ENCODE measurements at places on chromosomes 7 and 10. TPM values are rescaled to one million over a fixed set of nuclear protein-coding genes. Genes with fewer than 3 reads are reported as not detected.

GRCh38 chr7:43104874-43105520 lies 7.5 kb upstream of the HECW1 start:
- H3K4me3 ChIP-seq, result no peak overlapping the region
- H3K27ac ChIP-seq, result no peak overlapping the region
- H3K4me1 ChIP-seq, result no peaks in the 10 kb centered on the region

DNA sequence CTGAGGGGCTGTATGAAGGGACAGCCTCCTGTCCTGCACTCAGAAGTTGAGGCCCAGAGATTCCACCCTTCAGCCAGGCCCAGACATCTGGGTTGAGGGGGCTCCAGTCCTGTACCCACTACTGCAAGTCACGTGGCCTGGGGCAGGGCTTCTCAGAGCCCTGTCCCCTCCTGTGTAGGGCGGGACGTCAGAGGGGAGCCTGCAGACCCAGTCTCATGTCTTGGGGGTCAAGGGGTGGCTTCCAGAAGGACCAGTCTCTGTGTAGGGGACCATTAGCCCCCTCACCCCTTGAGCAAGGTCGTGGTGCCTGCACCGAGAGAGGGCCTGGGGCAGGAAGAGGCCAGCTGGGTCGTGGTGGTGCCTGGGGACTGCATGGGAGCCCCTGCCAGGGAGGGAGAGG lies 593 bp upstream of the PILRA start:
- peaks cover 5% of the 10 kb centered on the region for H3K36me3 ChIP-seq
- no peak for DNase-seq
- no peak overlapping the region for H3K4me3 ChIP-seq

TAS2R3 gene
- total RNA-seq, result 0.60 TPM

PPP2R2D gene
- 24.4 TPM for total RNA-seq

DNA sequence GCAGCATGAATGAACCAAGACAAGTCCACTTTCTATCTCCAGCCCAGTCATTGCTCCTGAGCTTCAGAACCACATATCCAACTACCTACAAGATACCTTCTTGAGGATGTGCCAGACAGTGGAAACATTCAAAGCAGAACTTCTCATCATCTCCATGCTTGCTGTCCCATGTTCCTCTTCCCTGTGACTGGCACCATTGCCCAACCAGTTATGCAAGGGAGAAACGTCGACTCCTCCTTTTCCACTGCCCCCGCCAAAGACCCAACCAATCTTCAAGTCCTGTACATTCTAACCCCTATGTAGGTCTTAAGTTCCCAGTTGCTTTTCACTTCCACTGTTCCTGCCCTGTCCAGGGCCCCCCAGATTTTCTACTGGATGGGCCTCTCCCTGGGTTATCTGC lies 225.7 kb downstream of the RPS24 start:
- no peak for DNase-seq
- H3K36me3 ChIP-seq, result no peaks in the 10 kb centered on the region
- no peaks in the 10 kb centered on the region for H3K4me1 ChIP-seq
- H3K4me3 ChIP-seq, result no peak overlapping the region

- DNase-seq, result no peak
- H3K4me3 ChIP-seq, result no peak overlapping the region
- peaks cover 11% of the 10 kb centered on the region for H3K36me3 ChIP-seq
- H3K4me1 ChIP-seq, result peaks cover 59% of the 10 kb centered on the region
- no peaks in the 10 kb centered on the region for H3K27me3 ChIP-seq
- H3K27ac ChIP-seq, result peak overlapping the region; percentile 71
These were observed 65.8 kb downstream of the ATXN7L1 start for GRCh38 chr7:105810556-105810955.

NUDT13 gene
- total RNA-seq, result 1.2 TPM

FLNC gene
- total RNA-seq, result 0.12 TPM

All from activated naive CD8-positive, alpha-beta T cell treated with anti-CD3 and anti-CD28 coated beads for 36 hours (primary cell).